ENCODE measurements at places on chromosomes 4 and X.

GRCh38 chrX:106467943-106468342 lies 143.8 kb upstream of the RADX start:
- no peak for DNase-seq

DNA sequence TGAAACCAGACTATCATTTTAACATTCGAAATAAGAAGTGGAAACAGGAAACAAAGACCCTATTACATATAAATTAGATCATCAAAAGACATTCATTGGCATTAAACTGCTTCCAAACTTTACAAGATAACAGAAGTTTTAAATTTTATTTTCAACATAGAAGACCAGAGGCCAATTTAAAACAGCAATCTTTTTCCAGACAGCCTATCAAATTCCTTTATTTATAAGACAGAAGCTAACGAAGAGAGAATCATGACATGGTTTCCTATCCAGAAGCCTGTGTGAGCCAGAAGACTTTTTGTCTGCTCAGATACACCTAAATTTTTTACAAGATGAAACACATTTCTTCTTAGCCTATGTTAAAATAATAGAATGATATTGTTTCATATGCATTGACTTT lies 291.9 kb downstream of the PPP3CA start:
- DNase-seq: no peak

DNA sequence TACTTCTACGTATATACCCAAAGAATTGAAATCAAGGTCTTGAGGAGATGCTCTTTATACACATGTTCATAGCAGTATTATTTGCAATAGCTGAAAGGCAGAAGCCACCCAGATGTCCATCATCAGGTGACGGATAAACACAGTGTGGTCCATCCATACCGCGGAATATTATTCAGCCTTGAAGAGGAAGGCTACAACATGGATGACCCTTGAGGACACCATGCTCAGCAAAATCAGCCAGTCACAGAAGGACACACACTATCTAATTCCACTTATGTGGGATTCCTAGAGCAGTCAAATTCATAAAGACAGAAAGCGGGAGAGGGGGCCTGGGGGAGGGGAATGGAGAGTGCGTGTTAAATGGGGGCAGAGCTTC lies 44.5 kb downstream of the RGS12 start:
- DNase-seq: no peak

- peak; percentile 62 for DNase-seq
Observed at GRCh38 chrX:71870208-71871098, 40.2 kb upstream of the NHSL2 start.

DNA sequence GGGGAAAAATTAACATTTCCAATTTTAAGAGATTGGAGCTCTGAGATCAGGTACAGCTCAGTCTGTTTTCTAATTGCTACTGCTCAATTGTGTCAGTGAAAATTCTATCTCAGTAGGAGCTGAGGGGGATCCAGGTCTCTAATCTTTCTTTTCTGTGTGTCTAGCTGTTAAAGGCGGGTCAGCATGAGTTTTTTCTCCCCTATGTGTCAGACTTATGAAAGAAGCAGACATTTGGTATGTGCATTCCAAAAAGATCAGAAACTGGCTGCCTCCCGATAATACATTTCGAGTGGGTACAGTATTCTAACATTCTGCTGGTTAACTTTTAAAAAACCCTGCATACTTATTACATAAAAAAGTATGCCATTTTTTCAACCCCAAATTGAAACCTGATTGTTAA lies 72.4 kb downstream of the PCDH7 start:
- no peak for DNase-seq
